ENCODE measurements at places on chromosomes 13 and 19.
A peak's percentile ranks its signal among the peaks of the same experiment; 100 is the strongest.

DNA sequence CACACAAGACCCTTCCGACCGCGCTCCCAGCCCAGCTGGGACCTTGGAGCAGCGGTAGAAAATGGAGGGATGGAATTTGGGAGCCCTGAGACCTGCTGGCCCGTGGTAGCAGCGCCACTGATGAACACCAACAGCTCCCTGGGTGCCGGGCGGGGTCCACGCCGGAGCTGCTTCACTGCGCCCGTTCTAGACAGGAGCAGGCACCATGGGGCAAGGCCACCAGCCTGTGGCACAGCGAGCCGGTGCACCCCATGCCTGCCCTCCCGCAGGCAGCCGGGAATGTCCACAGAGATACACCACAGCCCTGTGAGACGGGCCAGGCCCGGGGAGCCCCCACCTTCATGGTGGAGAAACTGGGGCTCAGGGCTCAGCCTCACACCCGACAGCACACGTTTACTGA, 9.9 kb upstream of the SHC2 start:
- DNase-seq = no peak

GRCh38 chr13:77150651-77151050, 123.7 kb upstream of the FBXL3 start:
- no peak for DNase-seq

GRCh38 chr13:100298691-100299090, 209.8 kb downstream of the PCCA start:
- DNase-seq = no peak

DNA sequence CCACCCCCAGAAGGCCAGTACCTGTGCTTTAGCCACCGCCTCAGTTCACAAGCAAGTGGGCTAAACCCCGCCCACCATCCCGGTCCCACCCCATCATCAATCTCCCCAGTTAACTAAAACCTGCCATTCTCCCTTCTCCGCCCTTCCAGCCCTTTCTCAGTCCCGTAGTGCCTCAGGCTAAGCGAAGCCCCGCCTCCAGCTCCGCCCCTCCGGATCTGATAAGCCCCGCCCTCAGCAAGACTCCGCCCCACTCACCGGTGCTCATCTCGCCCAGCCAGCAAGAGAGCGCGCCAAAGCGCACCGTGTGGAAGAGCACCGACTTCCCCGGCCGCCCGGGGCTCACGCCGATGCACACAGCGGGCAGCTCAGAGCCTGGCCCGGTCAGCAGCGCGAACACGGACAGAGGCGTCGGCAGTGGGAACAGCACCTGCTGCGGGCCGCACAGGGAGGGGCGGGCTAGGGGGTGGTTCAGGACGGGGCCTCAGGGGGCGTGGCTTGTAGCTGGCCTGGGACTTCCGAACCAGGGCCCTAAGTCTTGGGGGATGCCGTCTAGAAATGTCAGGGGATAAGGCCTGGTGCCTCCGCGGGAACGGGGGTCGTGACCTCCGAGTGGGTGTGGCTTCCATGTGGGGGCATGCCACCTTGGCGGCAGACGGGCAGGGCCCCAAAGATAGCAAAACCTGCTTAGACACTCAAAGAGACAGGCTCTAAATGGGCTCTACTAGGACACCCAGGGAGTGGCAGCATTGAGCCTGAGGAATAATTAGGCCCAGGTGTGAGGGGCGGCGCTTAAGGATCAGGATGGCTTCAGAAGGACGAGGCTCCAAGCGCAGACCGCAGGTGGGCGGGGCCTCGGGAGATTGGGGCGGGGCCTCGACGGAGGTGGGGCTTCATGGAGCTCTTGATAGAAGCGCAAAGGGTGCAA, 21.4 kb downstream of the MAP4K1 start:
- peak; percentile 16 for DNase-seq

GRCh38 chr13:108959234-108959633, 329.8 kb downstream of the MYO16 start:
- DNase-seq = no peak

DNA sequence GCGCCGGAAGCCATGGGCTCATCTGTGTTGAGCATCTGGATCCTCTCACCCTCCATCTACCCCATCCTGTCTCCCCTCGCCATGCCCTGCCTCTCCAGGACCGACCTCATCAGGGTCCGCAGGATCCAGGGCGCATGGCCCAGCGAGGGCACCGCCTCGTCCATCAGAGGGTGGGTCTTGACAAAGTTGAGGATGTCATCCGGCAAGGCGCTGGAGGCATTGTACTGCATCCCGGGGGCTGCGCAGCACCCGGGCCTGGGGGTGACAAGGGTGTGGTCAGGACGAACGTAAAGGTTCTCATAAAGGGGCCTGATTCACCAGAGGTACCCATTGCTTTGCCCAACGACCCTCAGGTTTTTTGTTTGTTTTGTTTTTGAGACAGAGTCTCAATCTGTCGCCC, 9.5 kb downstream of the SEMA6B start:
- no peak for DNase-seq

DNA sequence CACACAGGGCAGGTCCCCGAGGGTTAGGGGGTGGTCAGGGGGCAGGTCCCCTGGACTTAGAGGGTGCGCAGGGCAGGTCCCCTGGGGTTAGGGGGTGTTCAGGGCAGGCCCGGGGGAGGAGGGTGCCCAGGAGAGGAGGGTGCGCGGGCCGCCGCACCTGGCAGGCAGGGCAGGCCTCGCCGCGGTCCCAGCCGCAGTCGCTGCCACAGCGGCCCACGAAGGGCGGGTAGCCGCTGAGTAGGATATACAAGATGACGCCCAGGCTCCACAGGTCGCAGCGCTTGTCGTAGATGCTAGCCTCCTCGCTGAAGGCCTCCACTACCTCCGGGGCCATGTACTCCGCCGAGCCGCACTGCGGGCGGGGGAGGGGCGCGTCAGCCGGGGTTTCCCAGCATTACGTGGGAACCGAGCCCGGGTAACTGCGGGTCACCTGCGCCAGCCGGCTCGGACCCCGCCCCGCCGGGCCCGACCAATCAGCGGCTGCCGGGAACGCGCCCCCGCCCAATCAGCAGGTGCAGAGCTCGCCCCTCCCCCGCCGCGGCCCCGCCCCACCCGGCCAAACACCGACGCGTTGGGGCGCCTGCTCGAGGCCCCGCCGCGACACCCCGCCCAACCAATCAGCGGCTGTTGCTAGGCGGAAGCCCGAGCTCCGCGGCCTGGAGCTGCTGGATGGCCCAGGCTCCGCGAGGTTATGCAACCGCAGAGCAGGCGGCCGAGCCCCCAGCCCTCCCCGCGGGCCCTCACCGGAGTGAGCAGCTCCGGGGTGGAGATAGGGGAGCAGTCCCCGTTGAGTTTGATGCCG, 9.2 kb downstream of the MKNK2 start:
- DNase-seq = peak; percentile 53

DNA sequence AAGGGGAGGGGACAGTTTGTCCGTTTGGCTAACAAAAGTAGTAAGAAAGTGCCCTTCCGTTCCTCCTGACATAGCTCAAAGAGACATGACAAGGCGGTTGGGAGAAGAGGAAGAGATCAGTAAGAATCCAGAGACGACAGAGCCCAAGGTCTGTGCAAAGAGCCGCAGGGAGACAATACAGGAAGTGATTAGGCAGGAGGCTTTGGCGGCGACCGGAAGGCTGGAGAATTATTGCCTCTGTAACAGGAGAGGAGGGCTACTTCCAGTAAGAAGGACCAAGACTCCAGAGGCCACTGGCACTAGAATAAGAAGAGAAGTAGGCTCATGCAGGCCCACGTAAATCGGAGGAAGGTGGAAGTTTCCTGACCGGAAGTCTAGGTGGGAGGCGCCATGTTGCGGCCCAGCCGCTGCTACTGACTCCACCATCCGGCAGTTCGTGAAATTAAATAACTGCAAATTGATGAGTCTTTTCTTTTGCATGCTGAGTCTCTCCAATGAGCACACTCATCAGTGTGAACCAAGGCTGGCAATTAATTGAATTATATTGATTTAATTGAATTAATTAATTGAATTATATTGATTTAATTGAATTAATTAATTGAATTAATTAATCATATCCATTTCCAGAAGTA, 9.9 kb downstream of the RFX2 start:
- no peak for DNase-seq

GRCh38 chr13:67642657-67643056, 412.5 kb upstream of the PCDH9 start:
- no peak for DNase-seq

DNA sequence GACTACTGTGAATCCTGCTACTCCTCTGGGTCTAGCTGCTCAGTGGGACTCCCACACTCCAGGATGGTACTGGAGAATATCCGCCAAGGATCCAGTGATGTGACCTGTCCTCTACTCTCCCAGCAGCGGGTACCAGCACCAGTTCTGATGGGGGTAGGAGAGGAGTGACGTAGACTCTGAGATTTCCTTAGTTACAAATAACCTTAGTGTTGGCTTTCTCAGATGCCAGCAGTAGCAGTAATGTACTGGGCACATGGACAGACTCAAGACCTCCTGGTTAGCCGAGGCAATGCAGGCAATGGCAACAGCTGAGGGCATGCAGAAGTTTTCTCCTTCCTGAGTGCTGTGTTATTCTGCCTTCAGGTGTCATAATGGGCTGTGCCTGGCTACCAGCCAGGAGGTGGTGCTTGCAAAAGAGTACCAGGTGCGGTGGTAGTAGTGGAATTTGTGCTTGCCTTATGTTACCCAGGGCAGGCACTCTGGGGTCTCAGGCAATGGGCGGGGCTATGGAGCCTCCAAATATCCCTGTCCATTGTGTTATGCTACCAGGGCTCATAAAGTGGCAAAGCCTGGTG, 105.3 kb upstream of the KLF5 start:
- no peak for DNase-seq

GRCh38 chr13:73216381-73216831, 157.6 kb downstream of the KLF5 start:
- DNase-seq = no peak

DNA sequence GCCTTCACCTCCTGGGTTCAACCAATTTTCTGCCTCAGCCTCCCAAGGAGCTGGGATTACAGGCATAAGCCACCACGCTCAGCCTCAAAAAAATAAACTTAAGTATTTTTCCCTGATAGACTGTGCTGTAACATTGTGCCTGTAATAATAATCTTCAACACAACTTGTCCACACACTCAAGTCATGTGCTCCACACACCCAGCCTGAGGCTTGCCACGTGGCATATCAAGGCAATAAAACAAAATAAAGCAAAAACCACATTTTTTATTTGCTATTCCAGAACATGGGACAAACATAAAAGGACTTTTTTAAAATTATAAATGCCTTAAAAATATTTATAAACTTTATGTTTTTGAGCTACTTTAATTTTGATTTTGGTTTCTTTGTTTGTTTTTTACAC, 115.8 kb downstream of the NALCN start:
- DNase-seq = no peak

DNA sequence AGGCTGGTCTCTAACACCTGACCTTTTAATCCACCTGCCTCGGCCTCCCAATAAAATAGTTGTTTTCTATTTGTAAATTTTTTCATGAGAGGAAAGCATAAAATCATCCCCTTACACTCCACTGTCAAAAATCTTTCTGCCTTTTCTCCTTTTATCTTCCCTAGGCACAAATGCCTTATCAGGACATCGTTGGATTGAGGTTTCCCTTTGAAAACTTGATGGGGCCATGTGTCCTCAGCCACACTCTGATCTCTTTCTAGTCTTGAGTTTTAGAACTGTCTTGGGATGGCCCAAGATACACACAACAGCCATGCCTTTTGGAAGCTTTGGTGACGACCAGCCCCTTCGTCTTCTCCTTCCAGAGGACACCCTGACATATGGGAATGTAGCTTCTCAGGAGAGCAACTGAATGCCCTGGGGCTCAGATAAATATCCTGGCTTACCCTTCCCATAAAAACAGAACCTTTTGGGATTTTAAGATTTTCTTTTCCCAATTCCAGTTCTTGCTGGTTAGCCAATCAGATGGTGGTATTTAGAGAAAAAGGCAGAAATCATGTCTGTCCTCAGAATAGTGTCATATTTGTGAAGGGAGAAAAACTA, 112.4 kb downstream of the ZNF429 start:
- DNase-seq = no peak

GRCh38 chr19:56294549-56294948, 20.1 kb downstream of the ZSCAN5A start:
- DNase-seq = peak; percentile 7

GRCh38 chr13:23159760-23160637, 20.8 kb upstream of the SGCG start:
- no peak for DNase-seq

- DNase-seq = no peak
Measured at GRCh38 chr13:71148396-71148795, 718.6 kb downstream of the DACH1 start.

Measured in amygdala (tissue), 56 donors.